Stimulated activated CD8-positive, alpha-beta memory T cell treated with anti-CD3 and anti-CD28 coated beads, Interleukin-7, amount 100 ng/mL, for 1 hour (primary cell): ENCODE measurements at places on chromosomes 11 and 22.
A peak's percentile ranks its signal among the peaks of the same experiment; 100 is the strongest.

DNA sequence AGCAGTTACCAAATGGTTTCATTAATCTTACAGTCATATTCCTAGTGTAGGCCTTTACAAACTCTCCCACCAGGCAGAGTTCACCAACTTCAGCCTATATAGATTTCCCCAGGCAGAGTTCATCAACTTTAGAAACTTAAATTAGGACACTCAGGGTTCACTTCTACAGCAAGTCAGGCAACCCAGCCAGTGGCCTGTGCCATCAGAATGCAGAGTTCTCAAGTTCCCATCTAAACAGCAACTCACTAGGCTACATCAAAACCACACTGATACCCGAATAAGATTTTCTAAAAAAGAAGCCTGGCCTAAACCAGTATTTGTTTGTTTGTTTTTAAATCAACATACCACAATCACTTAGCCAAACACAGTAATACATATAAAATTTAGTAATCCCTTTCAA is 33.7 kb downstream of the PICALM start:
- no peak for DNase-seq

DNA sequence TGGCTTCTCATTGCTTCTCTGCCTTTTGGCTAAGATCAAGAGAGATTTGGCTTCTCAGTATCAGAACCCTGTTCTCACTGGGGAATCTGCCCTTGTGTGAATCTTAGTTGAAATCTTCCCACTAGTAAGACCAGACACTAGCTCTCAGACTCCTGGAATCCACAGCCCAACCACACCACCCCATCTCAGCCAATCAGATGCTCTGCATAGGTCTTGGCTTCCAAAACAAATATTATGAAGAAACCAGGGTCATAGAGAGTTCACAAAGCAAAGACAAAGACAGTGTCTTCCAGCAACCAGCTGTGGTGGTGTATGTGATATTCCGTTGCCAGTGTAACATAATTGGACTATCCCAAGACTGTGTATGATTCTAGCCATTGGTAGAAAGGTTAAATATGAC is 5.4 kb downstream of the OR8B12 start:
- no peak for DNase-seq

DNA sequence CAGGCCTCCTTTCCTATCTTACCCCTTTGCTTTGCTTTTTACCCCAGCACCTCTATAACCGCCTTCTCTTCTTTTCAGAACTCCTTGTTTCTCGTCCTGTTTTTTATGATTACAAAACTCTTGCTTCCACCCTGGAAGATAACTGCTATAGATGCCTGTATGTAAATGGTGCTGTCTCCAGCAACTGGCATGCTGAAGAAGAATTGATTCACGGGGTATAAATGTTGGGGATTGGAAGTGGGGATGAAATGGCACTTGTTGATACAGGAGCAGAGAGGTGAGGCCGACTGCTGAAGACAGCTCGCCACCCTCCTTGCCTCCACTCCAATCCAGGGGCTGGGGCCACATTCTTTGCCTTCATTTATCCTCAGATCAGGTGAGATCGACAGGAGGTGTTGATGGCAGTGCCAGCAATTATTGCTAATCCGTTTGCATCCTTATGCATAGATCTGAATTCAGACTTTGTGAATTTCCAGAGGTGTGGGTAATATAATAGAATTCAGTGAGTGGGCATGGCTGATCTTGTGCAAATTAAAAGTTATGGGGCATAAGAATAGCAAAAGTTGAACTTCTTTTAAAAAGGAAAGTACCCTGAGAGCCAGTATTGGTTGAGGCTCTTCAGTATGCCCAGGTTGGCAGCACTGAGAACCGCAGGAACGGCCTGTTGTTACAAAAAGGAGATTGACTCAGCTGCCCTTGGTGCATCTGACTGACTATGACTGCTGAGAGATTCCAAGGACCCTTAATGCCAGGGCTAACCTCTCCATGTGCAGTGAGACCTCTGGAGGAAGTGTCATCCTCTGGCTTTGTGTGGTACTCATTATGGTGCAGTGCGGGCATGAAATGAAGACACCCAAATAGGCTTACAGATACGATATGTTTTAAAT is 5.3 kb downstream of the NEAT1 start:
- no peak for DNase-seq

GRCh38 chr11:116037861-116038260 is 533.6 kb upstream of the CADM1 start:
- no peak for DNase-seq

GRCh38 chr11:134413826-134414731 is 2.0 kb upstream of the B3GAT1 start:
- DNase-seq = no peak

DNA sequence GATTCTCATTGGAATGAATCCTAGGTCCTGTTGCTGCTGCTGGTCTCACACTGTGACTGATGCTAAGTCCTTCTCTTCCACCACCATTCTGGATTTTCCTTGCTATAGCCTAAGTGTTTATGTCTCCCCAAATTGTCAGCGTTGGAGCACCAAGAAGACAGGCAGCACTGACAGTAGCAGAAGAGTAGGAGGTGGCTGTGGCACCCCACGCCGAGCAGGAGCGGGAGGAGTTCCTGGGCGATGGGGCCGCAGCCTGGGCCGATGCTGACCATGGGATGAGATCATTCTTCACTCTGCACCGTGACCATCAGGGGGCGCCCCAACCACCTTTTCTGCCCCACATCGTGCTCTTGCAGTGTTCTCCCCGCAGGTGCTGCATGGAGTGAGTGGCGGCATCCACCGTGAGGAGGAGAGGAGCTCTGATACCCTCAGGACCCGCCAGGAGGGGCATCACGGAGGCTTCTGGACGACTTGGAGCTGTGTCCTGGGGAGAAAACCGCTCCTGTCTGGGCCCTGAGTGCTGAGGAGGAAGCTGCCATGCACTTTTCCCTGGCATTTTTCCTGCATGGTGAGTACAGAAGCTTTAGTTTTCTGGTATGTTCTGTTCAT is 57.0 kb downstream of the LRRC74B start:
- DNase-seq = peak; percentile 39

DNA sequence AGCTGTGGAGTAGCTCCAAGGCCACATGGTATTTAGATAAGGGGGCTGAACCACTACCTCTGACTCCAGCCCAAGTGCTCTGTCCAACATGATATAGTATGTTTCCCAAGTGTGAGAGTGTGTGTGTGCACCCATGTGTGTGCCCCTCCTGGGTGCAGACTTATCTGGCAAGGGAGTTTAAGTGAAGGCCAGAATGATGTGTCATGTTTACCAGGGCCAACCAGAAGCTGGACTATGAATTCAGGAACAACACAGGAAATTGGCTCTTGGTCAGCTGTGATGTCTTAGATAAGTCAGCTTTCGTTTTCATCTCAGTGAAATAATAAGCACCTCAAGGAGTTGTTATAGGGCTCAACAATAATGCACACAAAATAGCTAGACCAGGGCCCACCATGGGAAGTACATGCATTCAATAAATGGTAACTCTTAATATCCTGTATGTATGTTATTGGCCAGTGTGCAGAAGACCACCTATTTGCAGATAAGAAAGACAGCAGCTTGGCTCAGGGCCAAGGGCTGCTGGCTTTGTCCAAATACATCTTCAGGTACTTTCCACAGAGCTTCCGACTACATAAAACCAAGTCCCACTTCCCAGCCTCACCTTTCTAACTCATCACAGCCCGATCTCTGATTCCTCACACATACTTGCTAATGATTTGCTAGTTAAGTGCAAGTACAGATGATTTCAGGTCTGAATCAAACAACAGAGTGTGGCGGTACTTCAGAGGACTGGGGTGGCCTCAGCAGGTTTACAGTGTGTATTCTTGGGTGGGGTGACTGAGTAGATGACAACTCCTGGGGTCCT is 120.9 kb downstream of the ME3 start:
- DNase-seq = no peak

- no peak for DNase-seq
Observed at GRCh38 chr22:20573833-20574615, 66.6 kb downstream of the MED15 start.

GRCh38 chr11:19651028-19651427 is 61.6 kb upstream of the NAV2 start:
- DNase-seq = no peak

DNA sequence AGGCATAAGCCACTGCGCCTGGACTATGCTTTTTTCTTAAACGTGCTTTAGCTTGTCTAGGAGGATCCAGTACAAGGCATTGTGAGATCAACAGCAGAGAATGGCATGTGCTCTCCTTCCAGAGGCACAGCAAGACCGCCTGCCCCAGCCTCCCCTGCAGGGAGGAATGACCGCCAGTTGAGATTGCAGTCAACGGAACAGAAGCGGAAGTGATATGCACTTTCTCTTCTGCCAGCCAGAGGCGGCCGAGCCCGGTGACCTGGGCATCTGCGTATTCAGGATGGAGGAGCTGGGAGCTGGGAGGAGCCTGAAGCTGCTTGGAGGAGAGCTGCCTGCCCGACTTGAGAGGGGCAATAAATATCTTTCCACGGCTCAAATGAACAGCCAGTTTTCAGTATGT is 243.0 kb downstream of the CTTN start:
- DNase-seq = no peak

GRCh38 chr11:17238377-17238776 is 30.6 kb upstream of the PIK3C2A start:
- DNase-seq = no peak

DNA sequence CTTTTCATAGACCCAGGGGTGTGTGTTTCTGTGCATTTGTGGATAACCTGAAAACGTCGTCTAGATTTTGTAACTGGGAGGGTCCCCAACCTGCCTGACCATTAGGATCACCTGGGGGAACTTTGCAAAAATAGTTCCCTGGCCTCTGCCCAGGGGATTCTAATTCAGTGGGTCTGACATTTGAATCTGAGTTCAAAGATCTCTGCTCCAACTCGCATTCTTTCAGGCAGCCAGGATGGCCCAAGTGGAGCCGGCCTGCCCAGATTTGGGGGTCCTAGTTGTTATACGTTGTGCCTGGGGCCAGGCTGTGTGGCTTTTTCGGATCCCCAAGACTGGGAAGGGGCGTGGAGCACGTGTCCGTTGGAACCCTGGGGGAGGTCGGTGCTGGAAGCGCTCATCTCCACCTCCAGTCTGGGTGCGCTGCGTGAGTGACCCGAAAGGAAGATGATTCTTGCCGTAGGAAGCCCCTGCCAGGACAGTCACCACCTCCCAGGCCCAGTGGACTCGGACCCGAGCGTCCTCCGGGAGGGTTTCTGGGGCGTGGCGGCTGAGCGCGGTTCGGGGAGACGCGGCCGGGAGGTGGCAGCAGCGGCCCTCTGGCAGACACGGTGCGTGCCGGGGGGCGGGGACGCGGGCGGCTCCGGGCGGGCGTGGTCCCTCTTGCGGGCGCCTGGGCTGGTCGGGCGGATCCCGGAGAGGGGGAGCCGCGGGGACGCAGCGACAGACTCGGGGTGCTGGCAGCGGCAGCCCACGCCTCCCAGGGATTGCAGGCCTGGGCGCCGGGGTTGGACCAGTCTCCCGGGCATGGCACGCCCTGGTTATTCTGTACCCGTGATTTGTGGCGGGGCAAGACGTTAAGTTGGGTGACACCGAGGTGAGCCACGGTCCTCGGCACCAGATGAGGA is 29.2 kb upstream of the PLET1 start:
- DNase-seq = peak; percentile 57

- no peak for DNase-seq
Observed at GRCh38 chr11:66886671-66887221, 29.9 kb downstream of the LRFN4 start.

- no peak for DNase-seq
Observed at GRCh38 chr11:61034111-61034510, 62.6 kb downstream of the CD6 start.

DNA sequence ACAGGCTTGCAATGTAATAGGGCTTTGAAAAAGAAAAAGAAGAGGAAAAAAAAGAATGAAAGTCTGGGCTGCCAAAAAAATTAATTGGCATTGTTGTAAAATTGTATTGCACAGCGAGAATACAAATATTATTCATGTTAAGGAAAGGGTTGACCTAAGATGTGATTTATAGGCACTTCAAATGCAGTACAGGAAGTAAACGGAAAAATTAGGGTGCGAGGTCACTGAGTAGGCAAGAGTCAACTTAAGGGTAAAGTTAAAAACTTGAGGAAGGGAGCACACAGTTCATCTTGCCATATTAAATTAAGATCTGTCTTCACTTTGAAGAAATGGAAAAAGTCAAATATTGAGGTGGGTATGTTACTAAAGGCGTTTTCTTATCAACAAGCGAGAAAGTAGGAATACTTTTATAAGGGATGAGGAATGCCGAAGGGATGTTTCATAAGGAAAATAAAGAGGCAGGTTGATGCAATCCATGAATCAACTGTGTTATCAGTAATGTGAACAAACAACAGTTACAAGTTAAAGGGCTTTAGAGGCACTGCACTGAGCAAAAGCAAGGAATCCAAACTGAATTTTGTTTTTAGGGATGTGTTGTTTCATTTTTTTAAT is 123.0 kb downstream of the WT1 start:
- no peak for DNase-seq

GRCh38 chr11:45024846-45025588 is 74.3 kb upstream of the TP53I11 start:
- DNase-seq = no peak

- no peak for DNase-seq
Observed at GRCh38 chr22:48596111-48596850, 1231.4 kb downstream of the BRD1 start.

DNA sequence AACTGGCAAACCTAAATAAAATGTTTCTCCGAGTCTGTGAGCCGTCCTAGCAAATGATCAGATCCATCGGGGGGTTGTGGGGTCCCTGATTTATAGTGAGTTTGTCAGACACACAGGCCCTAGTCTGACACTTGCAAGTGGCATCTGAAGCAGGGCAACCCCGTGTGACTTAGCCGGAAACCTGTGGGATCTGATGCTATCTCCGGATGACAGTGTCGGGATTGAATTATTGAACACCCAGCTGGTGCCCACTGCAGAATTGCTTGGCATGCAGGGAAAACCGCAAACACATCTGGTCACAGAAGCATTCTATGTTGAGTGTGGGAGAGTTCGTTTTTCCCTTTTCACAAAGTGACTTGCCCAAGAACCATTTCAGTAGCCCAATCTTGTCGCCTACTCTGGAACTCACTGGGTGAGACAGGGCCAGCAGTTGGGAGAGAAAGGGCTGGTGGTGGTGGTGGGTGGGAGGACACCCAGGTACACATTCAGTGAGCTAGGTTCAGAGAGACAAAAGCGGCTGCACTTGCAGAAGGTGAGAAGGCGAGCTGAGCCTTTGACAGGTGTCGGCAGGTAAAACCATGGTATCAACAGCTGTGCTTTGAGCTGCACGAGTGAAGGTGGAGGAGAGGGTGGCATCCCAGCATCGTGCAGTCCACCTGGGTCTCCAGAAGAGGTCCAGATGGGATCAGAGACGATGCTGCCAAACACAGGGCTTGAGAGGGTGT is 33.7 kb upstream of the B3GAT1 start:
- DNase-seq = no peak
